Left hindlimb (tissue), 1 donor: ENCODE measurements at places on chromosomes 4 and X.

DNA sequence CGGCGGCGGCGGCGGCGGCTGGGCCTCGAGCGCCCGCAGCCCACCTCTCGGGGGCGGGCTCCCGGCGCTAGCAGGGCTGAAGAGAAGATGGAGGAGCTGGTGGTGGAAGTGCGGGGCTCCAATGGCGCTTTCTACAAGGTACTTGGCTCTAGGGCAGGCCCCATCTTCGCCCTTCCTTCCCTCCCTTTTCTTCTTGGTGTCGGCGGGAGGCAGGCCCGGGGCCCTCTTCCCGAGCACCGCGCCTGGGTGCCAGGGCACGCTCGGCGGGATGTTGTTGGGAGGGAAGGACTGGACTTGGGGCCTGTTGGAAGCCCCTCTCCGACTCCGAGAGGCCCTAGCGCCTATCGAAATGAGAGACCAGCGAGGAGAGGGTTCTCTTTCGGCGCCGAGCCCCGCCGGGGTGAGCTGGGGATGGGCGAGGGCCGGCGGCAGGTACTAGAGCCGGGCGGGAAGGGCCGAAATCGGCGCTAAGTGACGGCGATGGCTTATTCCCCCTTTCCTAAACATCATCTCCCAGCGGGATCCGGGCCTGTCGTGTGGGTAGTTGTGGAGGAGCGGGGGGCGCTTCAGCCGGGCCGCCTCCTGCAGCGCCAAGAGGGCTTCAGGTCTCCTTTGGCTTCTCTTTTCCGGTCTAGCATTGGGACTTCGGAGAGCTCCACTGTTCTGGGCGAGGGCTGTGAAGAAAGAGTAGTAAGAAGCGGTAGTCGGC is 528 bp downstream of the FMR1 start:
- peak; percentile 56 for DNase-seq

- DNase-seq = no peak
Observed at GRCh38 chrX:43003939-43004338, 226.0 kb upstream of the PPP1R2C start.

GRCh38 chr4:145785391-145786008 is 105.6 kb downstream of the C4orf51 start:
- DNase-seq = no peak

DNA sequence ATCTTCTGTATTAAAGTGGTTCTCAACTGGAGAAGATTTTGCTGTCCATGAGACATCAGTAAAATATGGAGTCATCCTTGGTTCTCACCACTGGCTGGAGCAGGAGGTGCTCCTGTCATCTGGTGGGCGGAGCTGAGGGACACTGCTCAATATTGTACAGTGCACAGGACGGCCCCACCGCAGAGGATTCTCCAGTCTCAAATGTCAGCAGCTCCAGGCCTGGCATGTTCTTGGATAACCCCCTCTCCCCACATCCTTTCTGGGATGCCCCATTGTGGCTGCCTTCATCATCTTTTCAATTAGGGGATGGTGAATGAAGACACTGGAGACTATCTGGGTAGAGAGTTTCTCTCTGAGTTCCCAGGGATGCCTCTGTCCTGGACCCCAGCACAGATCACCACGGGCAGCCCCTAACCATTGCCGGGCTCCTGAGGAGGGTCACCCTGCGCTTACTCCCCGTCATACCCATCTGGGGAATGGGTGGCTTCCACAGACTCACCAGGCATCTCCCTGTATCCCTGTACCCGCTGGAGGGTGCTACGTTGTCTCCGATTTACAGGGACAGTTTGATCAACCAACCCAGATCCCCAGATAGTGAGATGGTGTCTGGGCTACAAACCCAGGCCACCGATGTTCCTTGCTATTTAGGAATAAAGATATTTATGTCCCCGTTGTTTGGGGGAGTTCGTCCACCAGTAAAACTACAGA is 21.9 kb upstream of the P2RY8 start:
- DNase-seq = no peak

DNA sequence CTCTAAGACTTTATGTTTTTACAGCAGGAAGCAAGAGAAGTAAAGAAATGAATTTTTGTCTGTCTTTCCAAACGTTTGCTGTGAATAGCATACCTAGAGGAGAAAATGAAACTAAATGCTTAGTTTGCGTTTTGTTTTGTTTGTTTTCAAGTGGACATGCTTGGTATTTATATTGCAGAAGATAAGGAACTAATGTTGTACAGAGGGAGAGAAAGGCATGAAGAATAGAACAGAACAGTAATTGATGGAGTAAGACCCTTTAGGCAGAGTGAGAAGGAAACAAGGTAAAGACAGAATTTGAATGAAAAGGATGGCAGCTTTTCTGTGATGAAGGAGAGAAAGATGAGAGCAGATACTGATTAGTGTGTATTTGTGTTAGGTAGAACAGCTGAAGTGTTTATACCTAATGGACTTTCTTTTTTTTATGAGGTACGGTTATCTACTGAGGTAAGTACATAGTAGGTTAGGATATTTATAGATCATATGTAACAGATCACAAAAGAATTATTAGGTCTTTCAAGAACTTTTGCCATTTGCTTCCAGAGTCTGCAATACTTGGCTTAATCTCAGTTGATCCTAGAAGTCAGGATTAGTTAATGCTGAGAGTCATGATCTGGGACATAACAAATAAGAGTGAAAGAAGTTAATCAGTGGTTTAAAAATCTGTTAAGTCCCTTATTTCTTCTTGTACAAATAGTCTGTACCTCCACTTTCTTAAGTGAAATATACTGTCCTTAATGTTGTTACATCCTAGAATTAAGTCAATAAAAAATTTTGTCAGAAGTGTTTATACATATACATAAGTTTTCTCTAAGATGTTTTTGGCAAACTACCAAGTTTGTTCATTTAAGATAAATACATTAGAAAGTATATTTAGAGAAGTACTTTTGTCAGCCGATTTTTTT is 36.8 kb downstream of the FABP2 start:
- no peak for DNase-seq

DNA sequence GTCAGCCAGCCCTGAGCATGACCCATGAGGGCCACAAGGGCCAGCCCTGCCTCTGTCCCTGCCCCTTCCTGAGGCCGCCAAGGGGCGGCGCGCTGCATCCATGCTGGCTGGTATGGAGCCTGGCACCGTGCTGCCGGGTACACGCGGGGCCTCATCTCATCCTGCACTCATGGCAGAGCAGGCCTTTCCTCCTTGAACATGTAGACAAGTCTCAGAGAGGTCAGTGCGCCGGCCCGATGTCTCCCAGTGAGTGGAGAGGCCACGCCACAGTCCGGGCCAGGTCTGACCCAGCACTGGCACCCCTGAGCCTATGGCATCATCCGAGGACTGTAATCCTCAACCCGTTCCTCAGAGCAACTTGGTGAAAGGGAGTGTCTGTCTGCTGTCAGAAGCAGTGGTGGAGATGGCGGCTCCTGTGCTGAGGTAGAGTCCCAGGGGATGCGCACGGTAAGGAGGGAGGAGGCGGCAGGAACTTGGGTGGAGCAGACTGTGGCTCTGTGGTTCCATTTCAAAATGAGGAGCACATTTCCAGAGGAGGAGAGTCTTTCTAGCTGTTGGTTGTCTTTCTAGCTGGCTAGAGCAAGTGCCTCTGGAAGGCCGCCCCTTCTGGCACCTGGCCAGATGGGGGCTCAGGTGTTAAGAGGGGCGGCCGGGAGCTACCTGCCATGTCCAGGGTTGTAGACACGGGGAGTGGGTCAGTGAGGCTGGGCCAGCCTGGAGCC is 32.8 kb downstream of the TRMT44 start:
- no peak for DNase-seq

DNA sequence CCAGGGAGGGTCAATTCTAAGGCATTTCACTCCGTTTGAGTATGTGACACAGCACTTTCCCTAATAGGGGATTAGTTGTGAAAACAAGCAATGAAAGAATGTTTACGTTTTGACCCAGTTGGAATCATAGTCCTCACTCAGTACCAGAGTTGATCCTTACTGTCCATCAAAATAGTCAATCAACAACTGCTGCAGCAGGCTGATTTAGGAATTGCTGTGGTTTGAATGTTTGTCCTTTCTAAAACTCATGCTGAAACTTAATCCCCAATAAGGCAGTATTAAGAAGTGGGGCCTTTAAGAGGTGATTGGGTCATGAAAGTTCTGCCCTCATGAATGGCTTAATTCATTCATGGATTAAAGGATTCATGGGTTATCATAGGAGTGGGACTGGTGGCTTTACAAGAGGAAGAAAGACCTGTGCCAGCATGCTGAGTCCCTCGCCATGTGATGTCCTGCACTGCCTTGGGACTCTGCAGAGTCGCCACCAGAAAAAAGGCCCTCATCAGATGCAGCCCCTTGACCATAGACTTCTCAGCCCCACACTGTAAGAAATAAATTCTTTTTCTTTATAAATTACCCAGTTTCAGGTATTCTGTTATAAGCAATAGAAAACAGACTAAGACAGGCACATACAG is 3.1 kb upstream of the FBXL5 start:
- DNase-seq = no peak

DNA sequence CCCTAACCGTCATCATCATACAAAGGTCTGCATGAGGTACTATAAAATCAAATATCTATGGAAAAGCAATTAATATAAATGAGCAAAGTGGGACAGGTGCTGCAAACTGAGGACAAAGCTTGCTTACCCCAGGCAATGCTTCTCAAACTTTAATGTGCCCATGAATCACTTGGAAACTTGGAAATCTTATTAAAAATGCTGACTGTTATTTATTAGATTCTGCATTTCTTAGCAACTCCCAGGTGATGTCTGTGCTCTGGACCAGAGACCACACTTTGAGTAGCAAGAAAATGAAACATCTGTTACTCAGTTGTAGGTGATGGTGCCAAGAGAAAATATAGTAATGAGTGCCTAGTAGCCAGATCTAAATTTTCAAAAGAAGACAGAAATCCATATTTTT is 890.4 kb upstream of the FTHL17 start:
- DNase-seq = no peak

DNA sequence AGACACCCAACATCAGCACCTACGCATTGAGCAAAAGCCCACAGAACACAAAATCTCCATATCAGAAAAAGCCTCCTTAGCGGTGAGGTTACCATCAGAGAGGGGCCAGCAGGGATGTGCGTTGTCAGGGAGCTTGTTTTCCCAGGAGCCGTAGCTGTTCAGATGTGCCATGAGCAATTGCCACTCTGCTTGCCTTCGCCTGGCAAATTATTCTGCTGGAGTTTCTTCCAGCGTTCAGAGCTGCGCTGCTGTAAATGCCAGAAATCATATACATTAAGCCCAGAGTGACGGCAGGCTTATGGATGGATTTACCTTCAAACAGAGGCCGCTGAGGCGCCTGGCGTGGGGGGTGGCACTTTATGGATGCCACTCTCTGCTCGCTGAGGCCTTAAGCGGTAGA is 632.3 kb downstream of the BCOR start:
- DNase-seq = no peak

DNA sequence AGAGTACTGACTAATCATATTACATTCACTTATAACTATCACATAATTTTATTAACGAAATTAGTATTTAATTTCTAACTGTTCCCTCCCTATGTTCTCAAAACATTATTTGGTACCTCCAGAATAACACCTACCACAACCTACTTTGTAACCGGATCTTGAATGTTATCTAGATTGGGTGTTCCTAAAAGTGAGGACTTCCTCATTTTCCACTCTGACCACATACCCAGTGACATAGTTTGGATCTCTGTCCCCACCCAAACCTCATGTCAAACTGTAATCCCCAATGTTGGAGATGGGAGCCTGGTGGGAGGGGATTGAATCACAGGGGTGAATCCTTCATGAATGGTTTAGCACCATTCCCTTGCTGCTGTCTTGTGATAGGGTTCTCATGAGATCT is 21.8 kb downstream of the NR3C2 start:
- DNase-seq = no peak

DNA sequence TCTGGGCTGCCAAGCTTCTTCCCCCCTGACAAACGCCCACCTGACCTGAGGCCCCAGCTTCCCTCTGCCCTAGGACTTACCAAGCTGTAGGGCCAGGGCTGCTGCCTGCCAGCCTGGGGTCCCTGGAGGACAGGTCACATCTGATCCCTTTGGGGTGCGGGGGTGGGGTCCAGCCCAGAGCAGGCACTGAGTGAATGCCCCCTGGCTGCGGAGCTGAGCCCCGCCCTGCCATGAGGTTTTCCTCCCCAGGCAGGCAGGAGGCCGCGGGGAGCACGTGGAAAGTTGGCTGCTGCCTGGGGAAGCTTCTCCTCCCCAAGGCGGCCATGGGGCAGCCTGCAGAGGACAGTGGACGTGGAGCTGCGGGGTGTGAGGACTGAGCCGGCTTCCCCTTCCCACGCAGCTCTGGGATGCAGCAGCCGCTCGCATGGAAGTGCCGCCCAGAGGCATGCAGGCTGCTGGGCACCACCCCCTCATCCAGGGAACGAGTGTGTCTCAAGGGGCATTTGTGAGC is 37.0 kb downstream of the HTRA3 start:
- DNase-seq = peak; percentile 50

DNA sequence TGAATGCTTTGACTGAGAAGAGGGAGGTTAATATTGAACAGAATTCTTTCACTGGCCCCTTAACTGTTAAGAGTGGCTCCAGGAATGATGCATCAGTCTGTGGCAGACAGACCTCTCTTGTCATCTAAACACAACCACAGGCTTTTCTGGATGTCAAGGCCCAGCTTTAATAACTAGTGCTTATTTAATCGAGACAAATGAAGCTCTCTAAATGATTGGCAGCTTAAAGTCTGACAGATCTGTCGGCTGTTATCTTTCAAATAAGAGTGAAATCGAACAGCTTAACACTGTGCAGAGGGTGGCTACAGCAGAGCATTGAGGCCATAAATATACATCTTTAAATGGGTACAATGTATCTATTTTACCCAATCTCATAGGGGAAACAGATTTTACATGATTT is 500.8 kb upstream of the PABPC4L start:
- DNase-seq = no peak

DNA sequence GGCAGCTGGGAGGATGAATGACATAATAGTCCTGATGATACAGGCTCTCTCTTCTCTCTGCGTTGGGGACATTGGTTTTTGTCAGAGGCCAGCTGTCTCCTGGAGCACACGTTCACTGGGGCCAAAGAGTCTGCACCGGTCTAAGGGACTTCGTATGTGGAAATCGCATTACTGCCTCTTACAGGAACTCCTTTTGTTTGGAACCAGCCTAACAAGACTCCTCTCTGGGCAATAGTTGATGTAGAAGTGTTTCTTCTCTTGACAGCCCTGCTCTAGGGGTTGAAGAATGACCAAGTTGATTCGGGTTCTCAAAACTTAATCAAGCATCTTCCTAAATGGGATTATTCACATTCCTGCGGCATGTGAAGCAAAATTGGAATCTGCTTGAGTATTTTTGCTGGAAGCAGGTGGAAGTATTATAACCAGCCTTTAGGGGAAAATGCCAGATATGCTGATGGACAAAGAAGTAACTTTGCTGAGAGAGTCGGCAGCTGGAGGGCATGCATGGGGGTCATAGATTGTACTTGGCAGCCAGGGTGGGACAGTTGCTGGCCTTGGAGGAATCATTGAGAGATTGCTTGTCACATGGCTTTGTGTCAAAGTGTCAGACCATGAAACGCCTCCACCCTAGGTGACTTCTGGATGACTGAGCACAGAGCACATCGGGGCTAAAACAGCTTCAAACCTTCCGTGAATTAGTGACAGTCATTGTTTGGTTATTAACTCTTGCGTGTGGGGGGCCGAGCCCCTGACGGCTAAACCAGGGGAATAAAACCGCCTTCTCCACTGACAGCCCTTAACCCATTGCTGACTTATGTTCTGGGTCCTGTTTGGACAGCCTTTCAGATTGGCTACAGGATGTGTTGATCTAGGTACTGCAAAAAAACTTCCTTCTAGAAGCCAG is 34.4 kb upstream of the SLC34A2 start:
- no peak for DNase-seq
